ENCODE measurements at places on chromosomes 5 and 9. TPM values are rescaled to one million over a fixed set of nuclear protein-coding genes. Genes with fewer than 3 reads are reported as not detected.

TLX3 gene
- total RNA-seq, result not detected

DDX4 gene
- total RNA-seq, result not detected

GPRIN1 gene
- 3.8 TPM for total RNA-seq

GNA14 gene
- 1.7 TPM for total RNA-seq

GTF3C5 gene
- 48.7 TPM for total RNA-seq

LRRC26 gene
- total RNA-seq, result not detected

NEUROG1 gene
- not detected for total RNA-seq

DNA sequence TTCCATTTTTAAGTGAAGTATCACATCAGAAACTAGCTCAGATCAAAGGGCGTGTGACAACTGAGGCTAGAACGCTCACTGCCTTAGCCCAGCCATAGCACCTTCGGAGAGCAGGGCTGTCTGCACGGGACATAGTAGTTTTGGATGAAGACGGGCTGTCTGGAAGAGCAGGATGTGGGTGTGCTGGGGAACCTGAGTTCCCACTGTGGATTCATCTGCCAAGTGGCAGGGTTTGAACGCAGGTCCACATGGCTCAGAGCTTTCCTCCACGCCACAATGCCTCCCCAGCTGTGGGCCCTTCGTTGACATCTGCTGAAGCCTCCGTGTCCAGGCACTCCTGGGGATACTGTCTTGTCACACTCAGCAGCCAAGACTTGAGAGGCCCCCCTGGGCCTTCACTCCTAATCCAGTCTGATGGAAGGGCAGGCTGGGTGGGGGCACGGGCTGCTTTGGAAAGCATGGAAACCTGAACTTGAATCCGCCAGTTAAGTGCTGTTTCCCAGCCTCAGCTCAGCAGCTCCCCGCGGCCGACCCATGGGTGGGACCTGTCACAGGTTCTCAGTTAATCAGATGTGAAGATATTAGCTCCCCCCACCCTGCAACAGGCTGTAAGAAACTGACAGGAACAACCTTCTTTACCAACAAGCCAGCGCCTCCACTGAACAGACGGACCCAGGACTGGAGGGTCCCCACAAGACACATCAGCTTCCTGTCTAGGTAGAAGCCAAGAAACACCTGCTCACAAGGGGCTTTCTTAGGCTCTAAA lies 228.1 kb downstream of the FANCC start:
- no peak overlapping the region for H3K4me3 ChIP-seq
- no peak for DNase-seq
- peaks cover 34% of the 10 kb centered on the region for H3K4me1 ChIP-seq
- no peaks in the 10 kb centered on the region for H3K36me3 ChIP-seq

- H3K27me3 ChIP-seq, result no peaks in the 10 kb centered on the region
- no peaks in the 10 kb centered on the region for H3K36me3 ChIP-seq
- no peaks in the 10 kb centered on the region for H3K4me1 ChIP-seq
- H3K27ac ChIP-seq, result no peak overlapping the region
Measured at GRCh38 chr5:54671111-54671531, 153.6 kb downstream of the SNX18 start.

DNA sequence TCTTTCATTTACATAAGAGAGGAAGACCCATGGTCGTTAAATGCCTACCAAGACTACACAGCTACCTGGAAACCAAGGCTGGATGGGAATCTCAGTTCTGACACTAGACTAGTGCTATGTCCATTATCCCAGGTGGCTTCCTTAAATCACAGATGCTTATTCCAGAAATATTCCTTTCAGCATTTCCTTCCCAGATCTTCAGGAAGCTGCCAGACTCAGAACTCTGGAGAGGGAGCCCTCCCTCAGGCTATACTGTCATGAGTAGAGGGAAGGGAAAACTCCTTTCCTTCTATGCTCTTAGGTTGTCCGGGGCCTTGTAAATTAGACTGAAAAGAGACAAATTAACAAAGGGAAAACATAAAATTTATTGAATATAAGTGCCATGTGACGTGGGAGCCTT lies 20.8 kb downstream of the FREM1 start:
- no peak for DNase-seq
- H3K27me3 ChIP-seq, result no peaks in the 10 kb centered on the region

DNA sequence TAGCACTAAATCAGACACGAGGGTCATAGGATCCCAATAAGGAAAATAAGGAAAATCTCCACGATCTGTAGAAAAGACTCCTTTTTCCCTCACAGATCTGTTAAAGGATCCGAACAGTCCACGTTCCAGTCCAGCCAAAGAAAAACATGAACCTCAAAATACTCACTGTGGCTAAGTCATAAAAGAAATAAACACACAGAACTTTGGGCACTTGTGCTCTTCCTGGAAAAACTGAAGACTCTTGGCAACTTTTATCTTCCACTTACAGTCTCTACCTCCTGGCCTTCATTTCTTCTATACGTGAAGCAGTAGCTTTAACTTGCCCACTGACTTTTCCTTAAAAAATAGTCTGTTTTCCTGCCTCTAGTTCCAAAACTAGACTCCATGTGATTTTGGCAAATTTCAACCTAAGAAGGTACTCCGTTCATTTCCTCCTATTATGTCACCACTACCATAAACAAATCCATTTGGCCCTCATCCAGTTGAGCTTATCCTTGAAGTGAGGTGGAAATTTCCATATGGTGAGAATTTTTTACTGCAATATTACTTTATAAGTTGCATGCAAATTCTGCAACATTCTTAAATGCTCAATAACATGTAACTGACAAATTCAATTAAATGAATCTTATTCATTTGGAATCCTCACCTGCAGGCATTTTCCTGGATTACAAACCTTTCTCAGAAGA lies 5.3 kb upstream of the LHFPL2 start:
- DNase-seq, result no peak
- no peaks in the 10 kb centered on the region for H3K36me3 ChIP-seq
- H3K27ac ChIP-seq, result no peak overlapping the region

- H3K27me3 ChIP-seq, result no peaks in the 10 kb centered on the region
- no peak overlapping the region for H3K27ac ChIP-seq
- H3K4me1 ChIP-seq, result no peaks in the 10 kb centered on the region
- no peaks in the 10 kb centered on the region for H3K36me3 ChIP-seq
- no peak overlapping the region for H3K4me3 ChIP-seq
Measured at GRCh38 chr5:118723021-118723338, 265.4 kb downstream of the DTWD2 start.

GRCh38 chr5:126658561-126658960 lies 57.8 kb downstream of the PHAX start:
- H3K27ac ChIP-seq, result no peak overlapping the region
- H3K4me3 ChIP-seq, result no peak overlapping the region
- H3K36me3 ChIP-seq, result no peaks in the 10 kb centered on the region
- DNase-seq, result no peak
- H3K4me1 ChIP-seq, result no peaks in the 10 kb centered on the region
- no peaks in the 10 kb centered on the region for H3K27me3 ChIP-seq

DNA sequence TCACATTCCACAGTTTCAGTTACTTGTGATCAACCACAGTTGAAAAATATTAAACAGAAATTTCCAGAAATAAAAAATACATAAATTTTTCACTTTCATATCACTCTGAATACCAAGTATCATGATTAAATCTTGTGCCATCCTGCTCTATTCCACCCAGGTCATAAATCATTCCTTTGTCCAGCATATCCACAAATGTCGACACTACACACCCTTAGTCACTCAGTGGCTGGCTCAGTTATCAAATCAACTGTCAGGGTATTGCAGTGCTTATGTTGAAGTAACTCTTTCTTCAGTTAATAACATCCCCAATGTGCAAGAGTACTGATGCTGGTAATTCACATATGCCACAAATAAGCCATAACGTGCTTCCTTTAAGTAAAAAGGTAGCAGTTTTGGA lies 115.7 kb downstream of the FBXL17 start:
- H3K4me3 ChIP-seq, result no peak overlapping the region
- DNase-seq, result peak; percentile 23
- no peaks in the 10 kb centered on the region for H3K36me3 ChIP-seq

GRCh38 chr5:76544268-76544926 lies 78.8 kb downstream of the F2RL2 start:
- no peak overlapping the region for H3K4me3 ChIP-seq
- no peaks in the 10 kb centered on the region for H3K36me3 ChIP-seq
- H3K27ac ChIP-seq, result peak overlapping the region; percentile 37
- peaks cover 45% of the 10 kb centered on the region for H3K4me1 ChIP-seq
- peak; percentile 61 for DNase-seq
- no peaks in the 10 kb centered on the region for H3K27me3 ChIP-seq

DNA sequence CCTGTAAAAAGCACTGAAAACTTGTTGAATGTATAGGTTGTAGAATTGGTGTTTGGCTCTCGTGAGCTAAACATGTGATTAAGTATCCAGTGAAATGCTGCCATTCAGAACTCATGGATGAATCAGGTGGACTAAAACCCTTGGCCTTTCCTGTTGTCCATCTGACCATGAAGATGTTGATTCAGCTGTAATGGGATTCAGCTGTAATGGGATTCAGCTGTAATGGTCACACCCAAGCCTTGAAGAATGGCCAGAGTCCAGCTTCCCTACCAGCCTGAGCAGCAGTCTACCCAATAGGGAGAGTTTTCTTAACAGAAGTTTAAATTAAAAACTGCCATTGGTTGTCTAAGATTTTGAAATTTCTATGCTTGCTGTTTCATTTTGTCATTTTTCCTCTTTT lies 18.1 kb downstream of the MAMDC2 start:
- no peaks in the 10 kb centered on the region for H3K36me3 ChIP-seq
- no peak overlapping the region for H3K27ac ChIP-seq
- no peak for DNase-seq
- no peaks in the 10 kb centered on the region for H3K4me1 ChIP-seq
- H3K4me3 ChIP-seq, result no peak overlapping the region

GRCh38 chr9:10055886-10056395 lies 556.9 kb downstream of the PTPRD start:
- H3K27ac ChIP-seq, result no peak overlapping the region
- H3K4me3 ChIP-seq, result no peak overlapping the region
- H3K4me1 ChIP-seq, result no peaks in the 10 kb centered on the region
- H3K36me3 ChIP-seq, result no peaks in the 10 kb centered on the region

DNA sequence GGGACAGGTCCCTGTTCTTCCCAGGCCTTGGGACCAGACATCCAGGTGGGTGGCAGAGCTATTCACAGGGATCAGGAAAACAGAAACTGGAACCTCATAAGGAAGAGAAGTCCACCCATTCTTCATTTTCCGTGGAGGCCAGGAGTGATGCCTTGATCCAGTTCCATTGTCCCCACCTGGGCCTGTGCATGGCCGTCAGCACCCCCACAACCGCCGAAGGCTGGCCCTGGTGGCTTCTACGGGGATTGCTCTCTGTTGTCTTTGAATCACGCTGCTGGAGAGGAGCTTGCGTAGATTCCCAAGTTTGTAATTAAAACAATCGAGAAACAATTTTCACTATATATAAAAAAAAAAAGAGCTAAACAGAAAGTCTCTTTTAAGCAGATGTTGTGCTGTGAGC lies 134.4 kb downstream of the MVB12B start:
- H3K4me3 ChIP-seq, result no peak overlapping the region
- no peak for DNase-seq
- H3K4me1 ChIP-seq, result no peaks in the 10 kb centered on the region
- H3K36me3 ChIP-seq, result no peaks in the 10 kb centered on the region
- H3K27ac ChIP-seq, result no peak overlapping the region
- H3K27me3 ChIP-seq, result no peaks in the 10 kb centered on the region

- no peaks in the 10 kb centered on the region for H3K27me3 ChIP-seq
- H3K36me3 ChIP-seq, result no peaks in the 10 kb centered on the region
- no peak overlapping the region for H3K4me3 ChIP-seq
- peaks cover 32% of the 10 kb centered on the region for H3K4me1 ChIP-seq
Measured at GRCh38 chr9:109314011-109314531, 6.8 kb downstream of the EPB41L4B start.

DNA sequence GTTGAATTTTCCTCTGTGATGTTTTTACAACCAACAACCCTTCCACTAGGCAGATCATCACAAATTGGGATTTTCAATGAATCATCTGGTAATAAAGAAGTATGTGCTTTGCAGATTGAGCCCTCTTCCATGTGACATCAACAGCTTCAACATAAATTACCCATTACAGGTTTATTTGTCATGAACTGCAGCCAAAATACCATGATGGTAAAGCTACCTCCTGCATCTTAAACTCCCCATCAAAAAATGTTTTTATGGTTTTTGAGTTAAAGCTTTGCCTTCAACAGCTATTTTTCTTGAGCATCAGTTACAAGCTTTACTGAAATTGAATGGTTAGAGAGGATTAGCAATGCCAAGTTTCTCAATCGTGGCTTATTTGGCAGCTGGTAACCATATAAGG lies 211.4 kb upstream of the TUSC1 start:
- no peak for DNase-seq
- H3K4me3 ChIP-seq, result no peak overlapping the region
- no peaks in the 10 kb centered on the region for H3K36me3 ChIP-seq
- no peaks in the 10 kb centered on the region for H3K4me1 ChIP-seq
- H3K27me3 ChIP-seq, result no peaks in the 10 kb centered on the region
- no peak overlapping the region for H3K27ac ChIP-seq

- DNase-seq, result no peak
- H3K27ac ChIP-seq, result no peak overlapping the region
- H3K27me3 ChIP-seq, result no peaks in the 10 kb centered on the region
- H3K4me3 ChIP-seq, result no peak overlapping the region
Measured at GRCh38 chr9:75168270-75169178, 80.2 kb downstream of the OSTF1 start.

DNA sequence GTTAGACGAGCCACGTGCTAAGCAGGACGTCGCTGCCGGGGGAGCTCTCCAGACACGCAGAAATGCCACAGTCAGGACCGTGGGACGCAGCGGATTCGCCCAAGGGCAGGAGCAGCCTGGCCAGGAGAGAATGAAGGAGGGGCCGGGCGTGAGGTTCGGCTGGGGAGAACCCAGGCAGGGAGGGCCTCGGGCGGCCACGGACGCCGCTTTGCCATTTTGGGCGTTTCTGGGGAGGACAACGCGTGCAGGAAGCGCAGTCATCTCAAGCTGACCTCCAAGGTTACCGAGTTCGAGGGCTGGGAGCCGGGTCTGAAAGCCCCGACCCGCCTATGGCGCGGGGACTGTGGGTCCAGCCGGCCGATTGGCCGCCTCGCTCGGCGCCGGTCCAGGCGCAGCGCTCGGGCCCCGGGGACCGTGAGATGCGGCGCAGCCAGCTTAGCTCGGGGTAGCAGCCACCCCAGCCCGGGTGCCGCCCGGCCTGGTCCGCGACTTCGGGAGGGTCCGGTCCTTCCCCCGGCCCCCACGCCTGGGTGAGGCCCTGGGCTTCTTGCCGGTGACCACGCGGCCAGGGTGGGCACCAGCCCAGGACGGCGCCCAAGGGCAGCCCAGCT lies 760 bp upstream of the MAN1B1 start:
- H3K27me3 ChIP-seq, result no peaks in the 10 kb centered on the region
- DNase-seq, result peak; percentile 85
- H3K27ac ChIP-seq, result peak overlapping the region; percentile 94
- H3K4me3 ChIP-seq, result peak overlapping the region; percentile 18
- H3K4me1 ChIP-seq, result peaks cover 35% of the 10 kb centered on the region

GRCh38 chr5:159915904-159916840 lies at the start of gene ADRA1B:
Gene ADRA1B (plus strand): TSS chr5:159916482. CDS start chr5:159916906, 424 bp downstream.
- peaks cover 9% of the 10 kb centered on the region for H3K4me1 ChIP-seq
- peak; percentile 68 for DNase-seq
- H3K27me3 ChIP-seq, result peaks cover 6% of the 10 kb centered on the region

GRCh38 chr5:122929001-122929400 lies 83.6 kb downstream of the SNX24 start:
- no peak overlapping the region for H3K27ac ChIP-seq
- no peaks in the 10 kb centered on the region for H3K4me1 ChIP-seq
- H3K4me3 ChIP-seq, result no peak overlapping the region
- no peaks in the 10 kb centered on the region for H3K36me3 ChIP-seq
- DNase-seq, result no peak

Measured in adrenal gland (tissue), 19 donors.